ENCODE measurements at places on chromosomes 3 and 15.

DNA sequence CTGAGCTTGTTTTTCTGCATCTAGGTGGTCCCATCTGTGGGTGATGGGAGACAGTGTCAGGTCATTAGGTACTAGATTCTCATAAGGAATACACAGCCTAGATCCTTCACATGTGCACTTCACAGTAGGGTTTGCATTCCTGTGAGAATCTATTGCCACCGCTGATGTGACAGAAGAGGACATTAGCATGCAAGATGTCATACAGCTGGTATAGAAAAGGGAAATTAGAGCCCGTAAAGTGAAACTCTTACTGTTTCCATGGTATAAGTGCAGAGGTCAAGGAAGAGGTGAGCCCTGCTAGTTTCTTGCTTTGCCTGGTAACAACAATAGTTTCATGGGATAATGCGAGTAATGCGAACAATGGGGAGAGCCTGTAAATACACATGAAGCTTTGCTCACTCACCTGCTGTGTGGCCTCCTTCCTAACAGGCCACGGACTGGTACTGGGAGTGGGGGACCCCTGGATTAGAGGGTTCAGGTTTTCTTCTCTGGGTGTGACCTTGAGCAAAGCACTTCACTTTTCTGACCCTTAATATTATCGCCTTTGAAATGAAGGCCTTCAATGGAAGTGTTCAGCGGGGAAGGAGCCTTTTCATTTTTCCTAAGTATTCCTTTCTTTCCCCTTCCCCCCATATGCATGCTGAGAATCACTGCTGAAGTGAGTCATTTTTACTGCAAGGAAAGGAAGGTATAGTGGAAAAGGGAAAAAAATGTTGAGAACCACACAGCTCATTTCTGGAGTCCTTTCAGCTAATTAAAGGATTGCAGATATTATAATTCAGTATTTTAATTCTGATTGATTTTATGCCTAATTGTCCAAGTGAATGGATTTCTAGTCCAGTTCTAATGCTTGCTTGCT lies 286.4 kb downstream of the UBE2E2 start:
- no peak for DNase-seq

DNA sequence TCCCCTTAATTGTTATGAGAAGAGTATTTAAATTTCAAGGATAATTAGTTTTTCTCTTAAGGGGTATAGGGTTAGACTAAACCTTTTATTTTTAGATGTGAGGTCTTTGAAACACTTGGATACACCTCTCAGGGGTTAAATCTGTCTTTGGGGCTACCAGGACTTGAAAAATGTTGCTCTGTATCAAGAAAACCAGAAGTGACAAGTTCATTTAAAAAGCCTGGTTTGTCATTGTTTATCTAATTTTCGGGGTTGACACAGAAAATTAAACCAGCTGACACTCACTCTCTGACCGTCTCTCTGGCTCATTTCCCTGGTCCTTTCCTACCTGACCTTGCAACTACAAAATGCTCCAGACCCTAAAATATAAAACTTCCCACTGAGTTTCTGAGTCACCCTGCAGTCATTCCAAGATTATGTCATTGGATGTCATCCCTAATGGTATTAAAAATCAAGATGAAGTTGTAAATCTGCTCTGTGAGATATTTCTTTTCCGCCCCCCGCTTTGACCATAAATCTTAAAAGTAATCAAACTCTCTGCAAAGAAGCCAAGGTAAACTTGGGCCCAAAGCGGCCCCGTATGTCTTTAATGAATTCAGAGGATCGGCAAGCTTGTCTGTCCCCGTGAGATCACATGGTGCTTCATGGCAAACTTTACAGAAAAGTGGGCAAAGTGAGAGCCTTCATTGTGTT lies 32.9 kb upstream of the SKOR1 start:
- DNase-seq, result no peak

DNA sequence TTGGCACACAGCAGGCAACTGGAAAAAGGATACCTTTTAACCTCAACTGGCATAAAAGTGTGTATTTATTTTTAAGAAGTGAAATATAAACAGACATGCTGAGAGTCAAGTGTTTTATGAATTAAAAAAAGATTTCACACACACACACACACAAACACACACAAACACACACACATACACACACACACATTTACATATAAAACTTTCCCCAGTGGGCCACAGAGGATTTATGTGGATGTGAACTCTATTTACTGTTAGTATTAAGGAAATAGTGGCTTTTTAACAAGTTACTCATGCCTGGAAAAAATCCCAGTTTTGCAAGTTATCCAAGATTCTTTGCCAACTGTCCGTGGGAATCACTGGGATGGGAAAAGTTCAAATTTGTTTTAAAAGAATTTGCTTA lies 725.9 kb upstream of the NR2F2 start:
- DNase-seq, result no peak

DNA sequence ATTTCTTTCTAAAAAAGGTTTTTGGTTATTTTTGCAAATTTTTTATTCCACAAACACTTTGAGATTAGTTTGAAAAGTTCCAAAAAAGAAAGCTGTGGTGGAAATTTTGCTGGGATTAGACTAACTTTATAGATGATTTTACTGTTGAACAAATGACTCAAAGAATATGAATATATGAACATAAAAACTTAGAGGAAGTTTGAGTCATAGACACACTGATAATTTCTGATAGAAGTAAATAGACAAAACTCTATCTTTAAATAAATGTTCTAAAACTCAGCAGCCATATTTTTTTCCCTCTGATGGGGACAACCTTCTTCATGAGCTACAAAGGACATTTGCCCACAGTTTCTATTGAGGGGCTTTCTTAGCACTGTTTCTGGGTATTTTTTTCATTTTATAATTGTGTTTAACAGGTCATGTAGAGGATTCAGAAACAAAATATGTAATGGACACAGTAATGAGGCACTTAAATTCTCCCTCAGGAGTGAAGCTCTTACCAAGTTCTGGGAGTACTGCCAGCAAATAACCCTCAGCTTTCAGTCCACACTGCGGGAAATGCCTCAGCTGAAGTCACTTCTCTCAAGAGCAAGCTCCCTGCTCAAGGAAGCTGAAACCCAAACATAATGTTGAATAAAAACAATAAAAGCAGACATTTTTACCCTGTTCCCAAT lies 157.6 kb downstream of the NFKBIZ start:
- DNase-seq, result no peak

DNA sequence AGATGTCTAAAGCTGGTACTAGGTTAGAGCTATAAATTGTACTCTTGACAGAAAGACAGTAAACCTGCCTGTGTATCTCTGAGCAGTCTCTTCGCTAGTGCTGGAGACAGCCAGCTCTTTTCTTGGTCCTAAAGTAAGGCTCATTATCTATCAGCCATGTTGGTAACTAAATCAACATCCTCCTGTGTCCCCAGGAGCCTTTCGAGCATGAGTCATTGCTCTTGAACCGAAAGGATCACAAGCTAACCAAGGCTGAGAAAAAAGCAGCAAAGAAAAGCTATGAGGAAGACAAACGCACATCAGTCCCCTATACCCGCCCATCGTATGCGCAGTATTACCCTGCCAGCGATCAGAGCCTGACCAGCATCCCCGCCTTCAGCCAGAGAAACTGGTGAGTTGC lies 25.0 kb upstream of the TEX264 start:
- no peak for DNase-seq

- no peak for DNase-seq
Measured at GRCh38 chr3:156425651-156426050, 129.3 kb downstream of the SSR3 start.

- DNase-seq, result no peak
Measured at GRCh38 chr15:45641374-45641781, 6.5 kb downstream of the SQOR start.
